Neural crest cell (in vitro differentiated cells): ENCODE measurements at places on chromosomes 2 and 18. TPM values are rescaled to one million over a fixed set of nuclear protein-coding genes. Genes with fewer than 3 reads are reported as not detected.
A peak's percentile ranks its signal among the peaks of the same experiment; 100 is the strongest.

GRCh38 chr2:24179683-24180082 lies 4.8 kb downstream of the FAM228A start:
- peaks cover 13% of the 10 kb centered on the region for H3K4me1 ChIP-seq
- DNase-seq = no peak
- H3K27ac ChIP-seq = no peak overlapping the region
- H3K4me3 ChIP-seq = no peak overlapping the region

- no peak overlapping the region for H3K27ac ChIP-seq
- peaks cover 20% of the 10 kb centered on the region for H3K4me1 ChIP-seq
- no peaks in the 10 kb centered on the region for H3K36me3 ChIP-seq
- no peaks in the 10 kb centered on the region for H3K27me3 ChIP-seq
- no peak for DNase-seq
Observed at GRCh38 chr2:228599781-228600180, 418.3 kb upstream of the SPHKAP start.

DNA sequence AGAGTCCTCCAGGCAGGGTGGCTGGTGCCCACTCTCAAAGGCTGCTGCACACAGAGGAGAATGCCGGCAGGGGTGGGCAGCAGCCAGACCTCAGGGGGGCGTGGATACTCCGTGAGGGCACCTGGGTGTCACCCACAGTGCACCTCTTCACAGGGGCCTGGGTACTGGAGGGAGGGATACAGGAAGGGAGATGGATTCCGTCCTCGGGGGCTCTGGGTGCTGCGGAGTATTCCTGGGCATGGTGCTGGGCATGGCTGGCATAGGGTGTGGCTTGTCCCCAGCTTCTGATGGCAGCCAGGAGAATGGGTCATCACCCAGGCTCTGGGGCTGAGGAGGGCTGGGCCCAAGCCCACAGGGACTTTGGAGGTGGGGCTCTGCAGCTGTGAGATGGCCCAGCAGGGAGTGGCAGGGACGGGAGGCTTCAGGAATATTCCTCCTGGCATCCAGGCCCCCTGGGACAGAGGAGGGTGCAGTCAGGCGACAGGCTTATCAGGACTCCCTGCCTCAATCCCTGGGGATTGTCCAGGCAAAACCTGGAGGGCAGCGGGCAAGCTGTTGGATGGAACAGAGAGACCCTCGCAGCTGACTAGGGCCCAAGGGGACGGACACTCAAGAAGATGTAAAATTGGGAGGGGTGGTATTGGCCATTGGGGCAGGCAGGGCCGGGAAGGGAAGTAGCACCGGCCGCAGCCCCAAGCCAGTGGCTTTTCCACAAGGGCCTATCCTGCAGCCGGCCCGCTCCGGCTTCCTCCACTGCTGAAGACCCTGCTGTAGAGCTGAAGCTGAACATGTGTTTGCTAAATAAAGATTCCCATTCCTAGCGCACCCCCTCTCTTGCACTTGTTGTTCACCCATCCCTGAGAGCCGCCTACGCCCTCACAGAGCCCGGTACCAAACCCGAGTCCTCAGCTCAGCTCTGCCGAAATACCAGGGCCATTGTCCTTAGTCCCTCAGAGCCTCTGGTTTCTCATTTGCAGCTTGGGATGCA lies 5.7 kb upstream of the KLHL30 start:
- no peaks in the 10 kb centered on the region for H3K36me3 ChIP-seq
- no peaks in the 10 kb centered on the region for H3K4me1 ChIP-seq
- H3K27me3 ChIP-seq = no peaks in the 10 kb centered on the region
- H3K27ac ChIP-seq = no peak overlapping the region
- no peak overlapping the region for H3K4me3 ChIP-seq

- H3K27ac ChIP-seq = peak overlapping the region; percentile 85
- DNase-seq = no peak
- peaks cover 6% of the 10 kb centered on the region for H3K27me3 ChIP-seq
- no peaks in the 10 kb centered on the region for H3K36me3 ChIP-seq
- peaks cover 26% of the 10 kb centered on the region for H3K4me1 ChIP-seq
Observed at GRCh38 chr2:46336283-46336959, 39.2 kb downstream of the EPAS1 start.

DNA sequence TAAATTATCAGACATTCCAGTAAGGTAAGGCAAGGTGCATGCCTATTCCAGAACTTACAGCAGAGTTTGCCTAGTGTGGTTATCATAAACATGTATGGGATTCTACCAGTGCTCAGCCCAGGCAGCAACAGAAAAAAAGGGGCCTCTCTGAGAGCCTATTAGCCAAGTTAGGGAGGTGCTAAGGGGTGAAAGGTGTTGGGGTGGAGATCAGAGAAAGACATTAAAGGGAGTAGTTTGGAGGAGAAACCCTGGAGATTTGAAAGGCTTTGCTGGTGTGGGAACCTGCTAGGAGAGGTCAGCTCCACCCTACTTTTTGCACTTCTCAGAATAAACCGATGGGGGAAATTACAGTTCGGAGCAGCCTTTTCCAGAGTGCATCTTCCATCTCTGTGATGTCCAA lies 2.9 kb downstream of the ARPC2 start:
- H3K27me3 ChIP-seq = no peaks in the 10 kb centered on the region
- H3K36me3 ChIP-seq = no peaks in the 10 kb centered on the region
- DNase-seq = no peak
- peaks cover 37% of the 10 kb centered on the region for H3K4me1 ChIP-seq

DNA sequence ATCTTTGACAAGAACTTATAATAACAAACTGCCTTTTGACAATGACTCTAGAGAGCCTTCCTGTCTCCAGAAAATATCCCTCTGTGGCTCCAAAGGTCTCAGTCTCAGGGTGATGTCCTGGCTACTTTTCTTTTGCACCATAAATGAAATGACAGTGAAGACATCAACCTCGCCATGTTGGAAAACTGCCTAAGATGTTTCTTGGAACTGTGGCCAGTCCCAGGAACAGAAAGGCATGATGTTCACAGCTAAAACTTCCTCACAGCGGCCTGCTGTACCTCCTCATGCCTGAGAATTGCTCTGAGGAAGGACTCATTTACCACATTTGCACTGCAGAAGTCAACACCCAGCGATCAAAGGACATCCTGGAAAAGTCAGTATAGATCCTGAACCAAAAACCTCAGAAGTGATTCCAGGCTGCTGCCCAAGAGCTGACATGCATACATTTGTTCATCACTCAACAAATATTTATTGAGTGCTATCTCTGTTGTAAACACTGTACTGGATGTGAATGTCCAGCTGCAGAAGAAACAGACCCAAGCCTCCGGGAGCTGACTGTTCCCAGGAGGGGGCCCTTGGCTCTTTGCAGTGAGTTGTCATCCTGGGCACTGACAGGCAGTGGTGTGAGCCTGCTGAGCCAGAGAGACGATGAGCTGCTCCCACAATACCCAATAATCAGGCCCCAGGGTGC lies 64.3 kb upstream of the ACSL3 start:
- H3K4me1 ChIP-seq = peaks cover 66% of the 10 kb centered on the region
- no peak overlapping the region for H3K4me3 ChIP-seq
- no peaks in the 10 kb centered on the region for H3K27me3 ChIP-seq
- no peak overlapping the region for H3K27ac ChIP-seq
- no peak for DNase-seq

Gene BOK
- 6.9 and 8.7 TPM in 2 replicates for total RNA-seq

Gene NYAP2
- total RNA-seq = 0.35 and 0.36 TPM in 2 replicates

Gene PLB1
- total RNA-seq = 0.16 TPM in 1 of 2 replicates, not detected in the other

Gene CPO
- total RNA-seq = 0.25 and 0.47 TPM in 2 replicates

Gene LDLRAD4
- 1.4 and 1.7 TPM in 2 replicates for total RNA-seq

Gene TMEM247
- total RNA-seq = not detected in 2 replicates

Gene STAMBP
- 37.4 and 44.7 TPM in 2 replicates for total RNA-seq
